ENCODE measurements at places on chromosomes 6 and 20.

DNA sequence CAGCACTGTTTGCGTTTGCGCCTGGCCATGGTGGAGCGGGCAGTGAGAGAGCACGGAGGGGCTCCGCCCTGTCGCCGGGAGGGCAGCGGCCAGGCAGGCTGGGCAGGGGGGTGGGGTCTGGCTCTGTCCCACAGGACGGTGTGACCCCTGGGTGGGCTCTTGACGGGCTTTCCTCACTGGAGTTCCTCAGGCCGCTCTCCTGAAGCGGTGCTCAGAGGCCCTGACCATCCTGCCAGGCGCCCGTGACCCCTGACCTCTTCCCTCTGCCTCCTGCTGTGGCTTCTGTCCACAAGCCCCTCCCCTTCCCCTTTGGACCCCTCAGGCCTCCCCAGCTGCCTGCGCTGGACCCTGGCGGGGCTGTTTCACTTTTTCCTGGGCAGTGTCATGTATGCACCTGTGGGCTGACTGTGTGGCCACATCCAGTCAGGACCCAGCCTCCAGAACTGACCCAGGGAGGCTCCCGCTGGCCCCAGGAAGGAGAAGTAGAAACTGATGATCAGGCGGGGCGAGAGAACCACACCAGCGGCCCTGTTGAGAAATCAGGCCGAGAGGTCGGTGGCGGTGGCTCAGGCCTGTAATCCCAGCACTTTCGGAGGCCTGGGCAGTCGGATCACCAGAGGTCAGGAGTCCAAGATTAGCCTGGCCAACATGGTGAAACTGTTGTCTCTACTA lies 1.2 kb downstream of the OGFR start:
- no peak for DNase-seq

DNA sequence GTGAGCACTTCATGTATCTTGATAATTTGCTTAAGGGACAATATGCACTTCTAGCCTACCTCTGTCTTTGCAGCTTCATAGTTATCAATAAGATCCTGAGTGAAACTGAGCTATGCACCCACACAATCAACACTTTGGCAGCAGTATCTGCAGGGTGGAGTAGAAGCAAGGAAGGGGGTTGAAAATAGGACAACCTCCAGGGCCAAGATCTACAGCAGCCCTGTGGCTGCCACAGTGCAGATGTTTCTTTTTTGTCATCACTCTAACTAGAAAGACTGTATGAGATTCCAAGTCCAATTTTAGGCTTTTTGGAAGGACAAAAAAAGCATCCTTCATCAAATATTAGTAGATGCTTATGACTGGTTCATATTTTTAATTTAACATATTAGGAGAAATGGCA lies 336.1 kb upstream of the CITED2 start:
- DNase-seq = no peak

- no peak for DNase-seq
These were observed 7.9 kb upstream of the GMNN start for GRCh38 chr6:24766680-24767462.

DNA sequence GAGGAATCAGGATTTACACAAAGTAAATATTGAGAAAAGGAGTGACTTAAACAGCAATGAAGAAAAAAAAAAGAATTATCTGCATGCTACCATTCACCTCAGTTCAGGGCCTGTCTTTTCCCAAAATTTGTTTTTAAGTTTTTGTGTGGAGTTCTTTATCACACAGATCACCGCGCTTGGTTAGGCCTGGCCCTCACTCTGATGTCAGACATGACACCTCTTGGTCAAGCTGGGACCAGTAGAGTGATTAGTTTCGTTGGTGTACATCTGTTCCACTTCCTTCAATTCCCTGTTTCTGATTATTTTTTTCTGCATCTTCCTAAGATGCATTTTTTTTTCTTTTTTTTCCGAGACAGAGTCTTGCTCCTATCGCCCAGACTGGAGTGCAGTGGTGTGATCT lies 34.9 kb upstream of the HIVEP1 start:
- DNase-seq = no peak

- DNase-seq = no peak
These were observed 97.0 kb downstream of the TSHZ2 start for GRCh38 chr20:53069132-53069531.

GRCh38 chr6:129774697-129775447 lies 64.9 kb upstream of the ARHGAP18 start:
- DNase-seq = peak; percentile 15

DNA sequence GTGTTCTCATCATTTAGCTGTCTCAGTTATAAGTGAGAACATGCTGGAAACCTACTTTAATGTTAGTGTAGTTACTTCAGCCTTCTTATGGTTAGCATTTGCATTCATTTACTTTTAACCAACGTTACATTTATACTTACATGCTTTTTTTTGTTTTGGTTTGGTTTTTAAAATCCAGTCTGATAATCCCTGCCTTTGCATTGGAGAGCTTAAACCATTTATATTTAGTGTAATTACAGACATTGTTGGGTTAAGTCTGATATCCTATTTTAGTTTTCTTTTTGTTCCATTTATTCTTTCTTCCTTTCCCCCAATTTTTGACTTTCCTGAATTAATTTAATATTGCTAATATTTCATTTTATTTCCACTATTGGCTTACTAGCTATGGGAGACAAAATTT lies 70.2 kb downstream of the AIG1 start:
- no peak for DNase-seq

DNA sequence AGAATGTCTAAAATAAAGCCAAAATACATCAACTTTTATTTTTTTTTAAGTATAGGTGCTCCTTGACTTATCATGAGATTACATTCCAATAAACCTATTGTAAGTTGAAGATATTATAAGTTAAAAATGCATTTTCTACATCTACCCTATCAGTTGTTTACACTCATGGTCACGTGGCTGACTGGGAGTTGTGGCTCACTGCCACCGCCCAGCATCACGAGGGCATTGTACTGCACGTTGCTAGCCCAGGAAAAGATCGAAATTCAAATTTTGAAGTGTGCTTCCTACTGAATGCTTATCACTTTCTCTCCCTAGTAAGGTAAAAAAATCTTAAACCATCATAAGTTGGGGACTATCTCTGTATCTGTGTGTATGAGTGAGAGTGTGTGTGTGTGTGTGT lies 126.6 kb upstream of the RIN2 start:
- no peak for DNase-seq

DNA sequence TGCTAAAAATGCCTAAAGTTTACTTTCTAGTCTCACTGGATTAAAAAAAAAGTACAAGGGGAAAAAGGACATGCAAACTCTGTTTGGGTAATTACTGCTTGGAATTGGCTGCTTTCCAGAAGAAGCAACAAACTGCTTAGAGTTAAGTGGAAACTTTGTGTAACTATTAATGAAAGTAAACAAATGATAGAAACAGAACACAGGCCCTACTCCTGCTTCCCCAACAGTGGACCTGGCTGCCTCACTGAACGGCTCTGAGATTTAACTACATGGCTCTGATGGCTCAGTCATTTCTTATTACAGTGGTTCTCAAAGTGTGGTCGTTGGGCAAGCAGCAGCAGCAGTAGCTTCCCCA lies 108.5 kb downstream of the MAN1A1 start:
- no peak for DNase-seq

DNA sequence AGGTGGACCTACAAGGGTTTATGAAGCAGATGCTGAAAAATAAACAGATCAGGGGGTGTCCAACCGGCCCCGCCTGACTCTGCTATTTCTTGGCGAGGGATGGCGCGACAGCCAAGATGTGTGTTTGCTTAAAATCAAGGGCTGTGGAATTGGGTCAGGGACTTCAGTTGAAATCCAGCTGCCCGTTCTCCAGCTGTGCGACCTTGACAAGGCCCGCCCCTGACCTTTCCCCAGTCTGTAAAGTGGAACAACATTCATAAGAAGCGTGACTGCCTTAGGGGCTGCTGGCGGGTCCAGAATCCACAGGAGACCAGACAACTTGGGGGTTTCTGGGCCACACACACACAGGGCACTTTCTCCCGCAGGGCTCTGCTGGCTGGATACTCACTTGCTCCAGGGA lies 517.5 kb downstream of the PREX1 start:
- DNase-seq = no peak

DNA sequence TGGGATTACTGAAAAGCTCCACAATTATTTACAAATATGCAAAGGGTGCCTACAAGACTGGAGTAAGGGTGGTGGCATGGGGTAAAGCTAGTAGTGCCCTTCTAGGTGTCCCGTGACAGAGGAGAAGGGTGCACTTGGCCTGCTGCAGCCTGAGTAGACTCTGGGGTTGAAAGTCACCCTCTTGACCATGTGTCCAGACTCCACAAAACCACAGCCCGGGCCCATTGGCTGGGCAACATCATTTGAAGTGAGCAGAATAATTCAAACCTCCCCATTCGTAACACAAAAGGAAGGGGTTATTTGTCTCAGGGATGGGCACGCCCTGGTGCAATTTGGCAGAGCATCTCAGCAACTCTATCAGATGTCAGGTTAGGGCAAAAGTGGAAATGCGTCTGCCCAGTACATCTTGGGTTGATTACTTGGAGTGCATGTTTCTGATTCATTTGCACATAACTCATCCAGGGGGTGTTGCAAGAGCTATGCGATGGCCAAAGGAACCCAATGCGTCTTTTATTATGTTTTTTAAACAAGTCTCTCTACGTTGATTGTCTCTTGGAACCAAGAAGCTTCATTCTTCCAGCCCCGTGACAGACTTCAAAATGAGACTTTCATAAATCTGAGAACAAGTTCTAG lies 56.7 kb downstream of the ISM1 start:
- DNase-seq = no peak

DNA sequence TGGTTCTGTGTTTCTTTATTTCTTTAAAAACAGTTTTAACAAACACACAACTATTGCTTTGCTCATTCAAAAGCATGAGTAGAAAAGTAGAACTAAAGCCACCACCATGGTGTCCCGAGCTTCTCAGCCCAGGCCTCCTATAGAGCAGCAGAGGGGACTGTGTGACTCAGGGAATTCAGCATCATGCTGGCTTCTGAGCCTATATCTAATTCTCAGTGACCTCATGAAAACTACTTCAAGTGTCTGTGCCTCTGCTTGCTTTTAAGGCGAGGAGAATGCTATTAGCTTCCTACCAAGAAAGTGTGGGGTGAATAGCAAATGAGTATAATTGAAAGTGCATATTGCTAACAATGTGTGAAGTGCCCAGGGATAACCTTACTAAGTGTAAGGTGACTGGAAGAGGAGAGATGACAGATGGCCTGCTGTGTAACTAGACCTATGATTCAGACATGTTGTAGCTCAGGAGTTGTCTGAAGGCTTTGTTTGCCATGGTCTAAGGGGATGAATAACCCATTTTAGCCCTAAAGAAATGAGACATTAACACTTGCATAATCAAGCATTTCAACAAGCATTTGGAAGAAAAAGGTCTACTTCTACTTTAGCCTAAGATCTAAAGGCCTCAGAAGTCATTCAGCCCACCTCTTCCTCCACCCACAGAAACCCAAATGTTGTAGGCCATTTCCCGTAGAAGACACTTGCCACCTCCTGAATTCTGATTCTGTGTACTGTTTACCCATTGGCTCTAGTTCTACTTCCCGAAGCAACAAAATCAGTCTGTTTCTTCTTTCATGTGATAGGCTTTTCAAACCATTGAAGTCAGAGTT lies 121.5 kb upstream of the ARG1 start:
- DNase-seq = no peak

DNA sequence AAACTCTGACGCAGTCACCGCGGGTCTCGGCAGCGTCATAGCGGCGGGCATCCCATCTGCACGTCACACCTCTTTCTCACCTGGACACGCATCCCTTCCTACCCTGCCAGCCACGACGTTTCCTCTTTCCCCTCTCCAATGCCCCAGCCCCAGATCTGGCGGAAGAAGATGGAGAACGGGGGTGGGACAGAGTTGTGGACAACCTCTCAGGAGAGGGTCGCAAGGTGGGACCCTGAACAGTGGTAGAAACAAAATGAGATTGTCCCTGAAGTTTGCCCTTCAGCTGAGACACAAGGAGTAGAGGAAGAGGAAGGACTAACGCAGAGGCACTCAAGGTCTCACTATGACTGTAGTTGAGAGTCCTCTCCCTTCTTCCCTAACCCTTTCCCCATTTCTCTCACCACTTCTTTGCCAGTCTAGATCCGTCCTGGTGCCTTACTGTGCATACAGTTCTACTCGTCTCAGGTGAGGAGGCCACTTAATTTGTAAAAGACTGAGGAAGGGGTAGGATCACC lies 562 bp downstream of the TRIM39 start:
- DNase-seq = no peak

DNA sequence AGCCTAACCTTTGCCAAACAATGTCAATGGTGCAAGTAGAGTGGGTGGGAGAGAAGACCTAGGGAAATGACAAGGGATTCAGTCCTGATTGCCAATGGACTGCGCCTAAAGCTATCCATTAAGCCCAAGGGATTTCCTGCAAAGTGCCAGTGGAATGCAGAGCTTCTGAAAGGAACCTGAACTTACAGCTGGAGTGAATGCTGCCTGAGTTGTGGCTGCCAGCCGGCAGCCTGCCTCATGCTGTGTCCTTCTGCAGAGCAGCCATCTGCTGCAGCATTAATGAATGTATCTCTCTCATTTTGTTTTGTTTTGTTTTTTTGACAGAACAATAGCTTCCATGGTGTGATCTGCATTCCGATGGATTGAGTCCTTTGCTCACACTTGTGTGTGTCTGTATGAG lies 44.7 kb downstream of the SLC35F1 start:
- DNase-seq = no peak

DNA sequence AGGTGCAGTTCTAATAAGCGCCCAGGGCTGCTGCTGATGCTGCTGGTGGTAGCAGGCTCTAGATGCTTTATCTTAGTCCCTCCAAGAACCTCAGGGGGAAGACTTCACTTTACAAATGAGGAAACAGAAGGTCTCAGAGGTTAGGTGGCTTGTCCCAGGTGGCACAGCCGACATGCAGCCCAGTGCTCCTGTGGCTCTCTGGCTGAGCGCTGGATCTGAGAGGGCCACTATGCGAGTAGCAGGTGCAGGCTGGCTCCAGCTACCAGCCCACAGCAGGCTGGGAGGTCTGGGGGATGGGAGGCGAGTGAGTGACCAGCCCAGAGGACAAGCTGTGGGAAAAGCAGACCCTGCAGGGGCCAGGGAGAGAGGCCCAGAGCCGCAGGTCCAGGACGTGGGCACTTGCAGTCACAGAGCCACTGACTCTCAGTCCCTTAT lies 90.9 kb downstream of the PRND start:
- no peak for DNase-seq

- DNase-seq = no peak
These were observed 51.2 kb downstream of the GRIK2 start for GRCh38 chr6:101444717-101445116.

- DNase-seq = no peak
These were observed 210.4 kb downstream of the KCNQ5 start for GRCh38 chr6:72832271-72832670.

- no peak for DNase-seq
These were observed 124.5 kb downstream of the TAF4 start for GRCh38 chr20:61940976-61941720.

- no peak for DNase-seq
These were observed 54.6 kb downstream of the PCSK2 start for GRCh38 chr20:17281478-17281877.

Measured in activated CD8-positive, alpha-beta memory T cell treated with anti-CD3 and anti-CD28 coated beads for 1 hour (primary cell).